ENCODE measurements at places on chromosomes 5 and 9. TPM values are rescaled to one million over a fixed set of nuclear protein-coding genes. Genes with fewer than 3 reads are reported as not detected.
A peak's percentile ranks its signal among the peaks of the same experiment; 100 is the strongest.

DNA sequence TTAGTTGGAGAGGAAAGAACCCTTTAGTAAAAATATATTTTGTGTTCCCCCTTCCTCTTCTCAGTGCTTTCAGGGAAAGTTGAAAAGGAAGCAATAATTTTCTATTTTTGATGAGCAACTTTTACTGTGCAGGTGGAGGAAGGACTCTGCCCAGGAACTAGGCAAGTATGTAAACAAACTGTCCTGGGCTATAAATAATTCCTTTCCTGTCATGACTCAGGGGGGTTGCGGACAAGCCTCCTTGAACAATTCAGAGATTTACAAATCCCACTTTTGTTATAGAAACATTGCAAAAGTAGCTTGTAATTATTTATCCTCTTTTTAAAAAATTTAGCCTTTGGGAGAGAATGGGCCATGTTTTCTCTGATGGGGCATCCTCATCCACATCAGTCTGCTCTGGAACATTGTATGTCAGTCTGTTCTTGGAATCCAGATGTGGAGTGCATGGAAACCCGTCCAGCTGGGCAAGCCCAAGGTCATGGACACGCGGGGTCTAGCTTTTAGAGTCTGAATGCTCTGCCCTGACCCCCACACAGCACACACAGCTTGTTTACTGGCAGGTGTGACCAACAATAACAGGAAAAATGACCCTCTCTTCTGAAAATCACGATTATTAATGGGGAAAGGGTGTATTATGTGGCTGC lies 127.6 kb downstream of the GADD45G start:
- DNase-seq, result no peak
- H3K27me3 ChIP-seq, result peaks cover 23% of the 10 kb centered on the region
- no peaks in the 10 kb centered on the region for H3K36me3 ChIP-seq

GRCh38 chr5:9617221-9617620 lies 12.9 kb downstream of the TAS2R1 start:
- no peaks in the 10 kb centered on the region for H3K36me3 ChIP-seq
- H3K27ac ChIP-seq, result no peak overlapping the region
- no peak overlapping the region for H3K4me3 ChIP-seq

DNA sequence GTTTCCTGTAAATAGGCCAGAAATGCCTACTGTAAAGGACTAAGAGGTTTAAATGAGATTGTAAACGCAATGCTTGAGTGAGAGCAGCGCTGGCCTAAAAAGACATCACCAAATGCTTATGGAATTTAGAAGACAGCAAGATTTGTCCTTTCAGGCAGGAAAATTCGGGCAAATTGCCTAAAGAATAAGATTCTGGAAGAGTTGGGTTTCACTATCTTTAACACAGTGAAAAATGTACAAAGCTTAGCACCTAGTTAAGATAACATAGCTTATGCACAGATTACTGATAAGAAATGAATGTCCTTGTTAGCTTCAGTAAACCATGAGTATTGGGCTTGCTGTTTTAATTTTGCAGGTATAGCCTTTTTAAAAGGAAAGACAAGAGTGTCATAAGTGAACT lies 4.7 kb downstream of the FKBP15 start:
- no peaks in the 10 kb centered on the region for H3K27me3 ChIP-seq
- peaks cover 12% of the 10 kb centered on the region for H3K36me3 ChIP-seq
- no peak overlapping the region for H3K27ac ChIP-seq
- no peak overlapping the region for H3K4me3 ChIP-seq

DNA sequence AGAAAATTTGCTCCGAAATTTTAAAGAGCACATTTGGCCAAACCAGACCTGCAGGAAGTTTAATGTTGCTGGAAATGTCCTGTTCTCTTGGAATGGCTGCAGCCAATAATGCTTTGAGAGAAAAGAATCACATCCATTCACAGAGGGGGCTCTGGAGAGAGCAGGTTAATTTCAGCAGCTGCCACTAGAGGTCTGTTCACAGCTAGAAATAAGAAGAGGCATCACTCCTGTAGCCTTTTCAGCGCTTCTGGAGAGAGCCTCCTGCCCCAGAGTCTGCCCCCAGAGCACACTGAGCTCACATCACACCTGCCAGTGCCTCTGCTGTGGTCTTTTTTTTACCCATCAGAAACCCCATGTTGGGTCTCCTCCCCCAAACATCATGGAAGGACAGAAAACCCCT lies 124.8 kb upstream of the RAD23B start:
- no peak overlapping the region for H3K4me3 ChIP-seq
- H3K27ac ChIP-seq, result no peak overlapping the region
- H3K4me1 ChIP-seq, result no peaks in the 10 kb centered on the region
- peak; percentile 3 for DNase-seq

DNA sequence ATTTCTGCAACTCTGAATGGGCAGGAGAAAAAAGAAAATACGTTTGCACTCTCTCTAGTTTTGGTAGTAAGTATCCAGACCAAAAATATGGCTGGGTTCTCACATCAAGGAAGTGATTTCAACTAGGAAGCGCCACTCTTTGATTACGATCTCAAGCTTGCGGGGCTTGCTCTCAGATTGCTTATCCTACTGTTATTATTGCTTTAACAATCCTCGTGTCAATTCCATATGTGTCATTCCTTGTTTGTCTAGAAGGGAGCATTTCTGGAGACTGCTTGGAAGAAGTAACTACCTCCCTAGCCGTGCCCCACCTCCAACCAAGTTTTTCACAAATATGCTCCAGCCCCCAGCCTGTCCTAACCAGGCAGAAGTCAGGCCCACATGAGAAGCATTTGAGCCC lies 3.5 kb downstream of the PRUNE2 start:
- H3K27ac ChIP-seq, result no peak overlapping the region
- no peak overlapping the region for H3K4me3 ChIP-seq
- H3K27me3 ChIP-seq, result peaks cover 83% of the 10 kb centered on the region

GRCh38 chr5:151156507-151157420 lies 815 bp downstream of the ANXA6 start:
- peaks cover 10% of the 10 kb centered on the region for H3K4me1 ChIP-seq
- peaks cover 13% of the 10 kb centered on the region for H3K27me3 ChIP-seq
- DNase-seq, result no peak
- H3K27ac ChIP-seq, result no peak overlapping the region

Gene MXD3
- 24.3 TPM for total RNA-seq

Gene PCDHA11
- 0.64 TPM for total RNA-seq

Gene NTRK2
- 1.5 TPM for total RNA-seq

- H3K27me3 ChIP-seq, result no peaks in the 10 kb centered on the region
- peaks cover 10% of the 10 kb centered on the region for H3K36me3 ChIP-seq
- no peaks in the 10 kb centered on the region for H3K4me1 ChIP-seq
- no peak for DNase-seq
Observed at GRCh38 chr9:113160571-113160970, 9.8 kb downstream of the SLC31A2 start.

Gene SLC34A3
- 0.34 TPM for total RNA-seq

DNA sequence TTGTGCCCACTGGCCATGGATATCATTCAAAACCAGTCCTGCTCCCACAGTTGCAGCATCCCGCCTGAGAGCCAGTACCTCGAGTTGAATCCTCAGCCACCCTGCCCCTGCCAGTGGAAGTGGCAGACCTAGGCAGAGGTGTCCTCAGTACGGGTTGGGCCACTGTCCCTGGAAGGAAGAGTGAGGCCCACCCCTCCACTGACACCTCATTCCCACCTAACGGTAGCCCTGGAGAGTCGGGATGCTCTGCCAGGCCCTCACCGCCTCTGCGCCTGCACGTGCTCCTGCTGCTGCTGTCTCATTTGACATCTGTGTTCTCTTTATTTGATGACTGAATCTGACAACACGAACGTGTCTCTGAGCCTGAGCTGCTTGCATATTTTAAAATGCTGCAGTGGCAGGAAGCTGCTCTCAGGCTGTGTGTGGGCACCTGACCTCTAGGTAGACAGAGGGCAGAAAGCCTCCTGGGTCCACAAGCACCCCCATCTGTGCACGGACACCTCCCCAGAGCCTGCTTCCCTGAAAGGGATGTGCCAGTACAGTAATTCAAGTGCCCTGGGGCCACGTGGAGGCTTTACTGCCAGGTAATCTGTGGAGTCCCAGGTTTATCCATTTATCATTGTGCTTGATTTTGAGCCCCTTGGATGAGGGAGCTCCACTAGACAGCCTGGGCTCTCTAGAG lies 194.7 kb downstream of the CACNA1B start:
- peaks cover 66% of the 10 kb centered on the region for H3K27me3 ChIP-seq
- H3K4me1 ChIP-seq, result no peaks in the 10 kb centered on the region
- no peak overlapping the region for H3K27ac ChIP-seq
- H3K36me3 ChIP-seq, result peaks cover 6% of the 10 kb centered on the region

DNA sequence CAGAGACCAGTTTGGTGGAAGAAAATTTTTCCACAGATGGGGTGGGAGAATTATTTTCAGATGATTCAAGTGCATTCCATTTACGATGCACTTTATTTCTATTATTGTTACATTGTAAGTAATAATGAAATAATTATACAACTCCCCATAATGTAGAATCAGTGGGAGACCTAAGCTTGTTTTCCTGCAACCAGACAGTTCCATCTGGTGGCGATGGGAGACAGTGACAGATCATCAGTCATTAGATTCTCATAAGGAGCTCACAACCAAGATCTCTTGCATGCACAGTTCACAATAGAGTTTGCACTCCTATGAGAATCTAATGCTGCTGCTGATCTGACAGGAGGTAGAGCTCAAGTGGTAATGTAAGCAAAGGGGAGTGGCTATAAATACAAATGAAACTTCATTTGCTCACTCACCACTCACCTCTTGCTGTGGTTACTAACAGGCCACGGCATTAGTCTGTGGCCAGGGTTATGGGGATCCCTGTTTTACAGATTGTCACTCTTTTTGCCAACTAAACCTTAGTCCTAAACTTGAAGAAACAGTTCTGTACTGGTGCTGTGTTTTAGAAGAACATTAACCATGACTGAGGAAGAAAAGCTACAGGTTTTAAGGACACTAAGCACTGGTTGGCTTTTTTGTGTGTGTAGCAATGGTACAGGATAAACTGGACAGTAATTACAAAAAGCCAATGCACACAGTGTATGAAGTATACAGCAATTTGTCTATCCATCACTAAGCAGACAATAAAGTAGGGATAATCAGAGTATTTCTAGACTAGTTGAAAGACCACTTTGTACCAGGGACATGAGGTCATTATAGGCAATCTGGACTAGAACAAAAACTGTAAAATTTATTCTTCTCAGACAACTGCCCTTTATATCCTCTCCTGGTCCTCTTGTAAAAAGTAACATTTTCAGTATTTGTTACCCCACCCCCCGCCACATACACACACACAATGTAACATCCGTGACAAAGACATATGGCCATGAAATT lies 9.9 kb downstream of the TMEM232 start:
- H3K4me1 ChIP-seq, result no peaks in the 10 kb centered on the region
- H3K4me3 ChIP-seq, result no peak overlapping the region
- no peaks in the 10 kb centered on the region for H3K27me3 ChIP-seq
- no peak for DNase-seq
- no peak overlapping the region for H3K27ac ChIP-seq

Gene SNCB
- total RNA-seq, result not detected

DNA sequence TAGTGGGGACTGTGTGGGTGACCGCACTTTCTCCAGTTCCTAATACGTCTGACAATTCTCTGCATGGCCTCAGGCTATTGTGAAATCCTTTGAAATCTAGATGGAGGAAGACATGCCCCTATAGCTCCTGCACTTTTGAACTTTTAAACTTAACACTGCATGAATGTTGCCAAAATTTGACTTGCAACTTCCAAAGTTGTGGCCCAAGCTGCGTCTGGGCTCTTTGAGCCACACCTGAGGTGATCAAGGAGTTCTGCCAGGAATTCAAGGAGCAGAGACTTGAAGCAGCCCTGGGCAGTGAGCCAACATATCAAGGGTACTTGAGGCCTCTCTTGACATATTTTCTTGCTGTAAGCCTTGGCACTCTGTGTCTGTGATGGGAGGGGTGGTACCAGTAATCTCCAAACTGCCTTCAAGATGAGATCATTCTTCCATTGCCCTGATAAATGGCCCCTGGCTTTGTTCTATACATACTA lies 1336.1 kb upstream of the CDH9 start:
- H3K27ac ChIP-seq, result no peak overlapping the region
- no peaks in the 10 kb centered on the region for H3K36me3 ChIP-seq
- peaks cover under 1% of the 10 kb centered on the region for H3K4me1 ChIP-seq
- H3K4me3 ChIP-seq, result no peak overlapping the region
- H3K27me3 ChIP-seq, result no peaks in the 10 kb centered on the region

GRCh38 chr9:86096386-86096785 lies 3.0 kb downstream of the GOLM1 start:
- no peaks in the 10 kb centered on the region for H3K27me3 ChIP-seq
- H3K4me3 ChIP-seq, result no peak overlapping the region
- H3K27ac ChIP-seq, result no peak overlapping the region
- peaks cover 31% of the 10 kb centered on the region for H3K4me1 ChIP-seq
- DNase-seq, result no peak
- peaks cover 31% of the 10 kb centered on the region for H3K36me3 ChIP-seq

Gene ARID3C
- not detected for total RNA-seq

GRCh38 chr5:1543398-1544293 lies 19.9 kb upstream of the LPCAT1 start:
- peaks cover 20% of the 10 kb centered on the region for H3K4me1 ChIP-seq
- H3K36me3 ChIP-seq, result peaks cover 9% of the 10 kb centered on the region
- no peak overlapping the region for H3K27ac ChIP-seq
- DNase-seq, result no peak
- peaks cover 9% of the 10 kb centered on the region for H3K27me3 ChIP-seq

DNA sequence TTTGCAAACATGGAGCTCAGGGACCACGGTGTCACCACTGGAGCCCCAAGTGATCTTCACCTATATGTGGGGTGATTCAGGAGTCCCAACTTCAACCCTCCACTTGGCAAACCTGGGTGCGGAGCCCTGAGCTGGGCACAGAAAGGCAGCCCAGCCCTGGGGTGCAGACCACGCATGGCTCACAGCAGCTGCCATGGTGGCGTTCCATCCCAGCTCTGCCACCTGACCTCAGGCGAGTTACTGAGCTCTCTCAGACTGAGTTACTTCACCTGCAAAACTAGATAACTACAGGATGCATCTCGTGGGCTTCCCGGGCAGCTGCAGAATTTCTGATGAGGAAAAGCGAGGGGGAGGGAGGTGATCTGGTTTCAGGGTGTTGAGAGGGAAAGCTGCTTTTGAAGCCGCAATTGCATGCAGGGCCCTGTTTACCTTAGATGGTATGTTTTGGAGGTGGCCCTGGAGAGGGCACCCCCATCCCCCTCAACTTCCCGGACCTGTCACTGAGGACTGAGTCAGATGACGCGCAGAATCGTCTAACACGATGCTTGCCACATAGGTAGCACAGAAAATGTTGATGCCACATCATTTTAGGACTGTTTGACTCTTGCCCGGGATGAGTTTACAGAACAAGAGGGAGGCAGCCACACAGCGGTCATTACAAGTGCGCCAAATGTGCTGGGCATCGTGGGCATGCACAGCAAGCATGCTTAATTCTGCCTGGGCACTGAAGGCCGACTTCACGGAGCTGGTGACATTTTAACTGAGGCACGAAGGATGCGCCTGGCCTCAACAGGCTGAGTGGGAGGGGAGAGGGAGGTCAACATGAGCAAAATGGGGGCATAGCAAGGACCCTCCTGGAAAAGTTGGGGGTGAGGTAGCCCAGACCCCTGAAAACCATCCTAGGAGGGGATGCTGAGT lies 154.6 kb downstream of the COL23A1 start:
- H3K4me1 ChIP-seq, result no peaks in the 10 kb centered on the region
- no peaks in the 10 kb centered on the region for H3K36me3 ChIP-seq
- no peak overlapping the region for H3K27ac ChIP-seq
- H3K27me3 ChIP-seq, result peaks cover 36% of the 10 kb centered on the region

Gene SPINK7
- total RNA-seq, result not detected
